ENCODE measurements at places on chromosomes 2 and 18.

DNA sequence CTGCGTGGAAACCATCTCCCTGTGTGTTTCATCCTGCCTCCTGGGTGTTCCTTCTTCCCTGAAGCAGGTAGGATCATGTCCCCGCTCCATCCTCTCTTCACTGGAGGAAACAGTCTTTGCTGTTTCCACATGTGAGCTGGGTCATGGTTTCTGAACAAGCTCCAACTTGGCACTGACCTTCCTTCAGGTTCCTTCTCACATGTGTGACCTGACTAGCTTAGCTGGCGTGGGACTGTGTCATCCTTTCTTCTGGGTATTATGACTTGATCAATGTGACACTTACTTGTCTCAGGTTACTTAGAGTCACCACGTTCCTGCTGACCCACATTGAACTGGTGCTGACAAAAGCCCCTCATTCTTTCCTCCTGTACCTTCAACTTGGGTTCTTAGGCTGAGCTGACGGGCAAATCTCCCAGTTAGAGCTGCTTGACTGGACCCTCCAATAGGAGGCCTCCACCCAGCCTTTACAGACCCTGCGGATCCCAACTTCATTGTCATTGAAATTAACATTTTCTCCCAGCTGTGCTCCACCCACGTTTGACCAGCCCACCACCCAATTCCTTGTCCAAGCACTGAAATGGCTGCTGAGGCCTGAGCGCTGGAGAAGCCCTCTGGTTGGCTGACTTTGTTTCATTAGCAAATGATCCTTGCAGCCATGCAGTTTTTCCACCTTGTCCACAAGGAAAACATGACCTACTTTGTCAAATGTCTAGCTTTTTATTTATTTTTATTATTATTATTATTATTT, 128.1 kb downstream of the DDX1 start:
- DNase-seq = no peak

DNA sequence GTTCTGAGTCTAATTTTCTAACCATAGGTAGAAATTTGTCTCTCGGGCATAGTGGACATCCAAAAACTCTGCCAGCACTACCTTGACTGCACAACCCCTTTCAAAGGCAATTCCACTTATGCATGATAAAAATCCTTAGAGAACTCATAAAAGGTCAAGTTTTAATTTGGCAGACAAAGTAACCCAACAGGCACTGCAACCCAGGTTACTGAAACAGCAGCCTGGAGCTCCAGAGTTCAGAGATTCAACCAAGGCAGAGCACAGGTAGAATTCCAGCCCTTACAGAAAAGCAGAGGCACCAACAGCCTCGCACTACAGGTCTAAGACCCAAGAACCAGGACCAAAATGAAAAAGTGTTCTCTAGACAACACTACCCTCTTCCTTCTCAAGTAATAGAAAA, 1.8 kb downstream of the DTNB start:
- no peak for DNase-seq

DNA sequence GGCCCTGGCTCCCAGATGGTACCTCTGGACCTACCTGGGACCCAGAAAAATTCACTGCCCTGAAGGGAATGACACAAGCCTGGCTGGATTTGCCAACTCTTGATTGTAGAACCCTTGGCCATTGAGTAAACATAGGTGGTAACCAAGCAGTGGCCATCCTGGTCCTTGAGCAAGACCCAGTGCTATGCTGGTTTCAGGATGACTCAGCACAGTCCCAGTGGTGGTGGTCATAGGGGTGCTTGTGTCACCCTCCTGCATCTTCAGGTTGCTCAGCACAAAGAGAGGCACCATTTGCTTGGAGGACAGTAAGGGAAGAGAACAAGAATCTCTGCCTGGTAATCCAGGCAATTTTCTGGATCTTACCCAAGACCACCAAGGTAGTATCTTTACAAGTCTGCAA, 52.9 kb downstream of the UPP2 start:
- no peak for DNase-seq

DNA sequence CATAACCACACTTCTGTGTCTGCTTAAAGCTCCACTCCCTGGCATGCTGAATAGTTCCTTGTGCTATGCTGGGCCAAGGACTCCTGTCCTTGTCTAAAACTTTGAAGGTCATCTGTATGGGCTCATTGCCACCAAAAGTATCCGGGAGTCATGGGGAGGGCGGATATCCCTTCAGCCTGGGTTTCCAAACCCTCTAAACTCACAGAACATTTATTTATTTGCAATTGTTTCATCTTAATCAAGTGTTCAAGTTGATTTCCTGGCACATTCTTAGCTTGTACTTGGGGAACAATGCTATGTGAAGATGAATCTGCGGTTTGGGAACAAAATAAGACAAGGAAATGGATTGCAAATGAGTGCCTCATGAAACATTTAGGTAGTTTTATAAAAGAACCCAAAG, 1.8 kb downstream of the NOSTRIN start:
- no peak for DNase-seq

Data from stimulated activated CD4-positive, alpha-beta T cell treated with anti-CD3 and anti-CD28 coated beads, Interleukin-2, amount 100 ng/mL, for 24 hours (primary cell).